ENCODE measurements at places on chromosomes 7 and 10.

DNA sequence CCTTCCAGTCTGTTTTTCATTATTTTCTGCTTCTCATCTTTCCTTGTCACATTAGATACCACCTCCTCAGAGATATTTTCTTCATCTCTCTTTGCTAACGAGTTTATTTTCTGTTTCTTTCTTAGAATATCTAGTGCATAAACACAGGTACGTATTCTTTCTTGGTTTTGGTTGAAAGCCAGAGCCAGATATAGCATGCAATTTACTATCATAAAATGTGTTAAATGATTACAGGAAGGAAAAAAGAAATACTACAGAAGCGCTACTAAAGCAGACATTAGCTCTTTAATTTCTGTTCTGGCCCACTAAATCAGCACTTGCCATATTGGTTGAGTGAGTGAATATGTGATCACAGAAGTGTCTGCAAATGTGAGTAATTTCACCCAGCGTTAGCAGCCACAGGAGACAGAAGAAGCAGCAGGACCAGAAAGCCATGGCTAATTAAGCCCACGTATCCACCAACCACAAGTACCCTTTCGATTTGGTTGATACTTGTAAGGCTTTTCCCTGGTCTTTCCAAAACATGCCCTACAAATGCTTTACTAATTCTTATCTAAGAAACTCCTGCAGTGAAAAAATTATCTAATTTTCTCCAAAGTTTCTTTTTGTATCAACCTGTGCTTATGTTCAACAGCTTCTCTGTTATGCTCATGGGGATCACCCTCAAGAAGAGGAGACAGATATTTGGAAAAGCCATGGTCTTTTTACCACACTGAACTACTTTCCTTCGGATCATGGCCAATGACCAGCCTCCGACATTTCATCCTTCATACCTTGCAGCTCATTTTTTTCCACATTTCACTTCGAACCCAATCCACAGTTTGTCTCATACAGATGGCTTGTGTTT lies 23.1 kb upstream of the MACC1 start:
- DNase-seq, result no peak

GRCh38 chr10:69248117-69248730 lies 28.1 kb downstream of the HKDC1 start:
- no peak for DNase-seq

DNA sequence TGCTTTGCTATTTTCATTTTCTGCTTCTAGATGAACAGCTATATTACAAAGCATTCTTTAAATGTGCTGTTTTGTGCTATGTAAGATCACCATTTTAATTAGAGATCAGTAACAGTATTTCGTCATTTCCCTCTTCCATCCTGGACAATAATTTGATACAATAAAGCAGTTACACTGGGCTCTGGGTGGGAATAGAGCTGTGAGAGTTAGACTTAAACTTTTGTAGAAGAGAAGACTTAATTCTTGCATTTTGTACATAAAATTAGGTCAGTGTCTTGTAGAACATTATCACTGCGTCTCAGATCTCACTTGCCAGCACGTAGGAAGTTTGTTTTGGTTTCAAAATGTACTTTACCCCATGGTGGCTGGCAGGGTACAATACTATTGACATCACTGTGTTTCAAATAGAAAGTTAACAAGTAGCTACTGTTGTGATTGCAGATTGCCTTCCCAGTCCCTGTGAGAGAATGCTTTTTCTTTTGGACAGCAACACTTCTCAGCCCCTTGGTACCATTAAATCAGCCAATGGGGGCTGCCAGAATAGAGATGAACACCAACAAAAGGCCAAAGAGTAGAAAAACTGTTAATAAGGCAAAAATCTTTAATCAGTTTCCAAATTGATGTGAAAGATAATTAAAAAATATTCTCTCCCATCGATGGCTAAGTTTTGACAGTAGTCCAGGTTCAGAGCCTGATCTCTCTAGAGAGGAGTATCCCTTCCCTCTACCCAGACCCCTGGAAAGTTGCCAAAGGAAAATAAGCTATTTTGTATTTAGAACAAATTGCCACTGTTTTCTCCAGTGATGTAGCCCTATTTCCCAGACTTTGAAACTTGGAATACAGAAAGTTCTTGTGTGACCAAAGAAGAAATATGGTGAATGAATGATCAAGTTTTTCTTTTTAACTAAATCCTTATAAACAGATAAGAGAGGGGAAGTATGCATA lies 35.1 kb downstream of the SMNDC1 start:
- peak; percentile 64 for DNase-seq

DNA sequence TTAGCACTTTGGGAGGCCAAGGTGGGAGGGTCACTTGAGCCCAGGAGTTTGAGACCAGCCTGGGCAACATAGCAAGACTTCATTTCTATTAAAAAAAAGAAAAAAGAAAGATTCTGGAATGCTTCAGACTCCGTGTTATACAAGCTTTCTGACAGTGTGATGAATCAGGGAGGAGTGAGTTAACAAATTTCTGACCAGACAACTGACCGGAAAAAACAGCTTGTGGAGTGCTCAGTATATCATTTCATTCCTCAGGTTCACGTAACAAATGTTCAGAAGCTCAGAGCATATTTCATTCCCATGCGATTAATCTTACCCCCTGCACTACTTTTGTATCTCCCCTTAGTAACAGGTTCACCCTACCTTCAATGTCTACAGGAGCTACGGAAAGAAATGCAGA lies 28.6 kb upstream of the TNPO3 start:
- no peak for DNase-seq

DNA sequence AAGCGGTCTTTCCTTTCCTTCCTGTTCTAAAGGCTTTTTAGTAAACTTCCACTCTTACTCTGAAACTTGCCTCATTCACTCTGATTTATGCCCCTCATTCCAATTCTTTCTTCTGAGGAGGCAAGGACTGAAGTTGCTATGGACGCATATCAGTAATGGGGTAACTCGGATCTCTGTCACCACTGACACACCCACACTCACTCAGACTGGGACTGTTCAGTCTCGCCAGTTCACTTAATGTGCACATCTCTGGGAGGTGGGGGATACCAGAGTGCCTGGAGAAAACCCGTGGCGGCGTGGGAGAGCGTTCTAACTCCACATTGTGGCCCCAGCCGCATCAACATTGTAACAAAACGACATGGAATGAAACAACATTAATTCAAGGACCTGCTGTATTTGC lies 1139.3 kb upstream of the CELF2 start:
- DNase-seq, result no peak

DNA sequence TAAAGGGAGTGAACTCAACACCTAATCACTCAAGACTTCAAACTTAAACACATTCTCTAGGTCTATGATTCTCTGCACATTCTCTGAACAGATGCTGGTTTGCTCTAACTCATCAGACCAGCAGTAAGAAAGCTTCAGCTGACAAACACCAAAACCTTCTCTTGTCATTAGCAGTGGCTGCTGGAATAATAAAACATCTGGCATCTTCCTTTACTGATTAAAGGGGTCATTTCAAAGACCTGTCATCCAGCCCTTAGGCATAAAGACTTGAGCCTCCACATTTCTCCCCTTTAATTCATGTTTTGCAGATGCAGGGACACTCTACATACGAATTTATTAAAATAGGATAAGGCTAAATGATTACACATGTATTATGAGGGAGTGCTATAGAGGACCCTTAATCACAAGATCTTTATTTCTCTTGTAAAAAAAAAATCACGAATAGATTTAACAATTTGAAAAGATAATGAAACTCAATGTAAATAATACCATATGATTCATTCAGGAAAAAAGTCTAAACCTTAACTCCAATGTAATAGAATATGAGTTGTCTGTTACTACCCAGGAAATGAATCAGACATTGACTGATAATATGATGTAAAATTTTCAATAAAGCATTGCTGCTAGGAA lies 152.4 kb upstream of the GNAI1 start:
- no peak for DNase-seq

DNA sequence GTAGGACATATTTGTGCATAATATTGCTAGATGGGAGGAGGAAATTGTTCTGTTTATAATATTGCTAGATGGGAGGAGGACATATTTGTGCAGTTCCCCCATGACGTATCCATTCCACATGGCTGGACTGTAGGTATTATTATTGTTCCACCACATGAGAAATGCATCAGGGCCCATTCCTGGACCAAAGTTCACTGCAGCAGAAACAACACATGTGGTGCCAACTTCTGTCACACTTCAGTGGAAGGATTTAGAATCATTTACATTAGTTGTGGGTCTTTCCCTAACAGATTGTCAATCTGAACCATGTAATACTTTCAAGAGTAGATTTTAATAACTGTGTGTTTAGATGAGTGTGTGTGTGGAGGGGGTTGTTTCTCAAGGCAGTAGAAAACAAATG lies 32.7 kb upstream of the MACC1 start:
- peak; percentile 87 for DNase-seq

- no peak for DNase-seq
These were observed 14.7 kb upstream of the INA start for GRCh38 chr10:103262229-103262628.

- no peak for DNase-seq
These were observed 60.7 kb downstream of the ABCB4 start for GRCh38 chr7:87414794-87415188.

GRCh38 chr7:129762387-129762969 lies 151.0 kb downstream of the NRF1 start:
- no peak for DNase-seq

GRCh38 chr7:79376299-79377025 lies 77.0 kb downstream of the MAGI2 start:
- DNase-seq, result no peak

DNA sequence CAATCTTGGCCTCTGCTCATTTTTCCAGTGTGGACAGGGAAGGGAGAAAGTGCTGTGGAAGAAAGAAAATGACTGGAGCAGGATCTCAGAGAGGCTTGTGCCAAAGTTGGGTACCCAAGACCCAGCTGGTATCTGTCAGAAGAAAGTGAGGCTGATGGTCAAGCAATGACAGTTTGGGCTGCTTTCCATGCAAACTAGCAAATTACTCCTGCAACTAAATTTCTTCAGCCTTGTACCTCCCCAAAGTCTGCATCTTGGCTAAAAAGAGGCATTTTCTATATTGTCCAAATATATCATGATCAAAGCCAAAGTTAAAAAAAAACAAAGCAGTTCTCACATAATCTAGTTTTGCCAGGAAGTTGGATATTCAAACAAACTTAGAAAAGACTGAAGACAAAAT lies 208.5 kb upstream of the FRMD4A start:
- no peak for DNase-seq

- DNase-seq, result no peak
These were observed 60.3 kb upstream of the POT1 start for GRCh38 chr7:124989911-124990310.

GRCh38 chr10:71025535-71025934 lies 137.2 kb upstream of the PCBD1 start:
- DNase-seq, result no peak

GRCh38 chr7:12074889-12075288 lies 136.2 kb upstream of the TMEM106B start:
- no peak for DNase-seq

- no peak for DNase-seq
These were observed 23.6 kb downstream of the FAM3C start for GRCh38 chr7:121372376-121373010.

- DNase-seq, result no peak
These were observed 12.7 kb downstream of the CUL1 start for GRCh38 chr7:148711191-148712102.

DNA sequence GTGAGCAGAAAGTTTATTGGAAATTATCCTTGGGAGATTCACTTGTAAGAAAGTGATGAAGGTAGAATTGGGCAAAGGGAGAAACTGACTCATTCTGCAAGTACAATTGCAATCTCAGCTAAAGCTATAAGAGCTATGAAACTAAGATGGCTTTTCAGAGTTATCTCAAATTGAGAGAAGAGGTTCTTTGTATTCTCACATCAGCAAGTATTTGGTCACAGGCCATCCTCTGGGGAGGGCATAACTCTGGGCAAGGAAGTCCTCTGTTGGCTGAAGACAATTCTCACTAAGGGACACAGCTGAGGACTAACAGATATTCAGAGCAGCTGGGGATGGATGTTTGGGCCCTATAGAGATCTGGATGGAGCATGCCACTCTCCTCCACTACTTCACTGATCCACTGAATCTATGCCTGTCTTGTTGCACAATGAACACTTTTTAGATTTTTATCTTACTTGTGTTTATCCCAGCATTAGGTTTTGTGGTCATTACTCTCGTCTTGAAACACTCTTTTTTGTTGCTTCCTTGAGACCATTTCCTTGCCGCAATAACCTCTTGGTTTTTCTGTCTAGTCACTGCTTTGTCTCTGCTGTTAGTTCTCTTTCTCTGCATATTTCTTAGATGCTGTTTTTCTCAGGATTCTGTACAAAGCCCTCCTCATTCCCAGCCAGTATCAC lies 115.1 kb downstream of the GNAI1 start:
- DNase-seq, result no peak

Data from fibroblast of gingiva (primary cell).